Activated CD4-positive, alpha-beta memory T cell treated with anti-CD3 and anti-CD28 coated beads, Interleukin-2, amount 10 ng/mL, durations not matched to agents 7 days and 5 days (primary cell): ENCODE measurements at places on chromosomes 1 and 21.

DNA sequence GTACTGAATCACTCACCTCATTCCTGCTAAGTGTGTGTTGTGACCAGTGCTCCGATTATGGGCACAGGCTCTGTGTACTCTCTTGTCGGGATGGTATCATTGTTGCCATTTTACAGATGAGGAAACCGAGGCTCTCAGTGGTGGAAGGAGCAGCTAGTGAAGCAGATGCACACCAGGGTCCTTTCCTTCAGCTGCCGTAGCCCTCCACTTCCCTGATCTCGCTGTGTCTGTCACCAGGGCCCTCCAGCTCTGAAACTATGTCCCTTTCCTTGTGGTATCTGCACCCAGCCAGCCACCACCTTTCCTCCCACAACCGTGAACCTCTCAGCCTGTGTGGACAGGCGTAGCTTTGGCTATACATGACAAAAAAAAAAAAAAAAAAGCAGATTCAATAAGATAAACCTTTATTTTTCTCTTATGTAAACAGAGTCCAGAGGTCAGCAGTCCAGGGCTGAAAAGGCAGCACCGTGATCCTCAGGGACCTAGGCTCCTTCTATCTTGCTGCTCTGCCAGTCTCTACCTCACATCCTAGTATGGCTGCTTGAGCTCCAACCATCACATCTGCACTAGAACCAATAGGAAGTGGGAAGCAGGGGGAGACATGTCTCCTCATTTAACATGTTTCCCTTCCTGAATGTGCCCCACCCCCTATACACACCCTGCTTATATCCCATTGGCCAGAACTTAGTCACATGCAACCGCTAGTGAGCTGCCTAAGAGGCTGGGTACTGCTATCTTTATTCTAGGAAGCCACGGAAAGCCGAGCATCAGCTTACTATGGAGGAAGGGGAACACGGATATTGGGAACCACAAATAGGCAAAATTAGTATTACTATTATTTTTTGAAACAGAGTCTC, 44.3 kb downstream of the TMEM51 start:
- DNase-seq: no peak

DNA sequence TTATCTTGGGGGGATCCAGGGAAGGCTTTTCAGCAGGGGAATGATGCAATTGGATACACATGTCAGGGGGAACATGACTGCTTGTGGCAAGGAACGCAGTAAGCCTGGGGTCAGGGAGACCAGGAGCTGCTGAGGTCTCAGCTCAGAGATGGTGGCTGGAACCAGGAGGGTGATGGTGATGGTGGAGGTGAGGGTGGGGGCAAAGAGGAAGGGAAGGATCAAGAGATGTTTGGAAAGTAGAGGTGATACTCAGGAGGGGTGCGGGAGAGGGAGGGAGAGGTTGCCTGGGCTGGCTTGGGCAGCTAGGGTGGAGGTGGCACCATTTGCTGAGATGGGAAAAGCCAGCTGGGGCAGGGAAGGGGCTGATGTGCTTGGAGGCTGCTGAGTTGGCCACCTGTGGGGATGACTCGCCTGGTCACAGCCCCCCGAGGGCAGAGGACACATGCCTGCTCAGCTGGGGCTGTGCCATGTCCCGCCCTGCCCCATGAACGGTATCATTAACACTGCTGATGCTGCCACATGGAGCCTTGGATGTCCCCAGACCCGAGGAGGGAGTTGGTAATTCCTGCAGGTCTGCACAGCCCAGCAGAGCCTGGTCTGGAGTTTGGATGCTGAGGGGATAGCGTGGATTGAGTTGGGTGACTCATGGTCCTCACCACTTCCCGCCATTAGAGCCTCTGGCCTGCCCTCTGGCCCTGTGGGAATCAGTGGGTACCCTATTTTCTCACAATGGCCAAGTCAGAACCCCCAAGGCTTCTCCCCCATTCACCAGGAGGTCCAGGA, 6.3 kb upstream of the PADI1 start:
- no peak for DNase-seq

- DNase-seq: no peak
Measured at GRCh38 chr1:203537806-203538464, 44.0 kb downstream of the OPTC start.

- no peak for DNase-seq
Measured at GRCh38 chr1:14267991-14268390, 330.5 kb upstream of the KAZN start.
